ENCODE measurements at places on chromosomes 3 and 15.

- no peak for DNase-seq
These were observed 86.0 kb upstream of the GALNT15 start for GRCh38 chr3:16088496-16088895.

GRCh38 chr3:113575206-113575605 is 42.9 kb downstream of the SIDT1 start:
- no peak for DNase-seq

- no peak for DNase-seq
These were observed 506.5 kb upstream of the TBL1XR1 start for GRCh38 chr3:177703788-177704187.

GRCh38 chr3:144415492-144415891 is 443.9 kb downstream of the DIPK2A start:
- no peak for DNase-seq

DNA sequence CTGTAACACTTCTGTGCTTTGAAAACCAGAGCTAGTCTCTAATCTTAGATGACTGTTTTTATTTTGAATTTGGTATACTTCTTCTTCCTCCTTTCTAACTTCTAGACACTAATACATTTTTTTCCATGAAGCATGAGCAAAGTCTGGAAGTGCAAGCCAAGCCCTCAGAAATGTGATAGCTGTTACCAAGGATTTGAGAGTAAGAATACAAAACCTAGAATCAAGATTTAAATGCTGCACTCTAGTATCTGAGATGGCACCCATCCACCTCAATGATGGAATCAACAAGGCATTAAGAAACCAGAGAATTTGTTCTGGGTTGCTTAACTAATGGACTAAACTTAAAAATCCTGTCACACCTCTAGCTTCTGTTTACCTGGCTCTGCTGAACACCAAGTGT is 9.2 kb downstream of the FEZF2 start:
- DNase-seq, result no peak

- DNase-seq, result no peak
These were observed 233.0 kb upstream of the POU1F1 start for GRCh38 chr3:87509401-87509800.
